ENCODE measurements at places on chromosomes 4 and X. TPM values are rescaled to one million over a fixed set of nuclear protein-coding genes. Genes with fewer than 3 reads are reported as not detected.

The TRIM60 gene
- not detected for total RNA-seq

The DGKK gene
- not detected for total RNA-seq

The DDIT4L gene
- 9.5 TPM for total RNA-seq

The IL3RA gene
- not detected for total RNA-seq

The CXCR3 gene
- not detected for total RNA-seq

All from melanocyte of skin (primary cell).